ENCODE measurements at places on chromosomes 13 and 19. TPM values are rescaled to one million over a fixed set of nuclear protein-coding genes. Genes with fewer than 3 reads are reported as not detected.

- peak; percentile 31 for ATAC-seq
These were observed 4.6 kb downstream of the MIDN start for GRCh38 chr19:1252821-1253513.

DNA sequence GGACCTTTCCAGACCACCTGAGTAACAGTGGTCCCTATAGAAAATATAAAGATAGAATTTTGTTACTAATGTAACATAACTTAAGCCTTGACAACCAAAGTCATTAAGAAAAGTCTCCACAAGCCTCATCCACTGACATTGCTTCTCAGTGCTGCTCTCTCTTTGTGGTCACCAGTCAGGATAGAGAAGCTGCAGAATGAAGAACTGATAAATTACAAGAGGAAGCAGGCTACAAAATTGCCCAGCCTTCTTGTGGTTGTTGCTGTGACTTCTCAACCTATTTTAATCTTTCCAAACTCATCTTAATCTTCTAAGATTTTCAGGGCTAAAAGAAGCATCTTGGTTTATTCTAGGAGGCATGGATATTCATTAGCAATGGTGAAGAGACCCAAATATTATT lies 343.8 kb downstream of the MZT1 start:
- ATAC-seq = no peak

- no peak for ATAC-seq
These were observed 57.7 kb upstream of the MCF2L start for GRCh38 chr13:112911285-112911701.

DNA sequence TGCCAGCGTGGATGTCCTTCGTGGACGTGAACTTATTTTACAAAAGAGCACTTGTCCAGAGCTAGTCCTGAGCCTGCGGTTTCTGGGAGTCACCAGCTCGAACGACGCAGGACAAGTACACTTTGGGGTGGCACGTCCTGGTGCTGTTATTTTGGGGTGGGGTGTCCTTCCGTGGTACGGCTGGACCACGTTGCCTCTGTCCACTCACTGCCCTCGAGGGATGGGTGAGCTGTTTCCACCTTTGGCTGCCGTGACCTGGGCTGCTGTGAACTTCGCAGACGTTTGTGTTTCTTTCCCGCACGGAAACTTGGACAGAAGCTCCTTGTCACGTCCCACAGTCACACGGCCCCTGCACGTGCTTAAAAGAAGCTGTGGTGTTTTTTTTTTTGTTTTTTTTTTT lies 11.0 kb downstream of the GZMM start:
- ATAC-seq = no peak

Gene RFPL4A
- 0.36 TPM for total RNA-seq

Gene LNX2
- 5.8 TPM for total RNA-seq

All from motor neuron (in vitro differentiated cells).